ENCODE measurements at places on chromosomes 5 and 9.

- DNase-seq = no peak
Measured at GRCh38 chr5:140255460-140256157, 47.3 kb downstream of the PFDN1 start.

DNA sequence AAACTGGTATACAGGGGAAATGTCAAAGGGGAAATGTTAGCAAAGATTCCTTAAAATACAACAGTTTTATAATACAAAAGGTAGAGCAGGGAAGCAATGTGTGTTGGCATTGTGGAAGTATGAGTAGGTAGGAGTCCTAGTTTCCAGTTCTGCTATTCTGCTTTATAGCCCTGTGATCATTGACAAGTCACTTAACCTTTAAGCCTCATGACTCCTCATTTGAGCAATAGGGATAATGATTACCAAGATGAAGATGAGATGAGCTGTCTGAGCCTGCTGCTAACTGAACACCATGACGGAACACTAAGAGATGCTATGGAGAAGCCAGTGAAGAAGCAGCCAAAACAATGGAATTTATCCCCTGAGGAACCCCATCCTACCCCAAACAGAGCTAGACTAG, 251.7 kb downstream of the PAPPA start:
- DNase-seq = no peak

DNA sequence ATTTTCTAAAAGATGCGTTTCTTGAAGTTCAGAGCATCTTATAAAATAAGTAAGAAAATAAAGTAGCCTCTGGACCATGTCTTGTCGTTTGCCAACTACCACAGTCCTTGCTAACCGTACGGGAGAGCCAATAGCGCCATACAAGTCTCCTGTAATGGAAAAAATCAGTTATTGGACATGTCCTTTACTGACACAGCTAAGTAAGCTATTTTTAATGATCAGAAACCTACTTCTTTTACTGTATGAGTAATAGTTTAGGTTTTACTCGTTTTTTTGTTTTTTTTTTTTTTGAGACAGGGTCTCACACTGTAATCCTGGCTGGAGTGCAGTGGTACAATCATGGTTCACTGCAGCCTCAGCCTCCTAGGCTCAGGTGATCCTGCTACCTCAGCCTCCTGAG, 37.7 kb upstream of the RAPGEF6 start:
- DNase-seq = no peak

DNA sequence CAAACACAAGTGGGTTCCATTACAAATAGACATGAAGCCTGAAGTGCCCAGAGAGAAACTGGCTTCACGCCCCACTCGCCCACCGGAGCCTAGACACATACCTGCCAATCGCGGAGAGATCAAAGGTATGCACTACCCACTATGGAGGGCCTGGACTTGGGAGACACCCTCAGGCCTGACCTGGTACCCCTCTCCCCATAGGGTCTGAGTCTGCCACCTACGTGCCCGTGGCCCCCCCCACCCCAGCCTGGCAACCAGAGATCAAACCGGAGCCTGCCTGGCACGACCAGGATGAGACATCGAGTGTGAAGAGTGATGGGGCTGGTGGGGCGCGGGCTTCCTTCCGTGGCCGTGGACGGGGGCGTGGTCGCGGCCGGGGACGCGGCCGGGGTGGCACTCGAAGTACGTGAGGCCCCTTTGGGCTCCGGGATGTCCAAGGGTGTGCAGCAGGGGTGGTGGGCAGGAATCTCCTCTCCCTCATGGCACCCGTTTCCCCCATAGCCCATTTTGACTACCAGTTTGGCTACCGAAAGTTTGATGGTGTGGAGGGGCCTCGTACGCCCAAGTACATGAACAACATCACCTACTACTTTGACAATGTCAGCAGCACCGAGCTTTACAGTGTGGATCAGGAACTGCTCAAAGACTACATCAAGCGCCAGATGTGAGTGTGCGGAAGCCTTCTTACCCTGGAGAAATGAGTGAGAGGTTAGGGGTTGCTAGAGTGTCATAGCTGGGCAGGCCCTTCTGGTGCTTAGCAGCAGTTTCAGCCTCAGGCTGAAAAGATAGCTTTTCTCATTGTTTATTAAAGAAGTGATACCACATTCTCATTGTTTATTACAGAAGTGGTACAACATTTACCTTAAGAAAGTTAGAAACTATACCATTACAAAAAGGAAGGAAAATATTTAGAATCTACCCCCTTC, 38.7 kb downstream of the LARP1 start:
- DNase-seq = peak; percentile 69

- no peak for DNase-seq
Measured at GRCh38 chr5:43675357-43675756, 72.4 kb downstream of the NNT start.

DNA sequence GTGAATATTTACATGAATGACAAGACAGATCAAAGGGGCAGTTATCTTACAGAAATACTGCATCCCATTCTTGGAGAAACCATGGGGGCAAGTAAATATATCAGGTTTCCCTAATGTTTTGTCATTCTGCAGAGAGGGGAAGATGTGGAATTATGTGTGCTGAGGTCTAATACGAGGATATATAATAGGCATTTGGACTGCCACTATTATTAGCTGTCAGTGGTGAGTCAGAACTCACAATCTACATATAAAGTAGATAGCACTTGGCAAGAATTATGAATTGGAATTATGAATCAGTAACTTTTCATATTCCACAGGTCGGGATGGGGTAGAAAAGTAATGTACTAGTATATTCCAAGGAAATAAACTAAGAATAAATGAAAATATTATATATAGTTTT, 121.7 kb downstream of the GIN1 start:
- DNase-seq = peak; percentile 23

GRCh38 chr5:17763301-17763700, 129.0 kb downstream of the TAF11L14 start:
- peak; percentile 11 for DNase-seq

Measured in amniotic epithelial cell (primary cell).